SW480 (cell line): ENCODE measurements at places on chromosomes 5 and 9.
A peak's percentile ranks its signal among the peaks of the same experiment; 100 is the strongest.

DNA sequence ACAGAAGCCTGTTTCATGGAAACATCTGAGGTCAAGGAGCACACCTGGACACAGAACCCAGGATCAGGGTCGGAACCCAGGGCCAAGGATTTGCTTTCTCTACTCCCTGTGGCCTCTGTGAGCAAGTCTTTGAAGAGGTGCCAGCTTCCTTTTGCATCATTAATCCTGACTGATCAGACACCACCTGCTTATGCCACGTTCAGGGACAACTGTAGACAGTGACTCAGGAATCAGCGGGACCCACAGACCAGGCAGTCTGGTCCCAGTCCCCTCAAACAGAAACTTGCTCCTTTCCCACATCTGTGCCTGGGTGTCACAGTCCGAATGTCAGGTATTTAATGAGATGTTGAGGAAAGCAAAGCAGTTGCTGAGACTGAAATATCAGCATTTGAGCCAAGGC lies 154.8 kb downstream of the SGCD start:
- no peak for DNase-seq

GRCh38 chr5:9691261-9691660 lies 61.1 kb upstream of the TAS2R1 start:
- DNase-seq = no peak

DNA sequence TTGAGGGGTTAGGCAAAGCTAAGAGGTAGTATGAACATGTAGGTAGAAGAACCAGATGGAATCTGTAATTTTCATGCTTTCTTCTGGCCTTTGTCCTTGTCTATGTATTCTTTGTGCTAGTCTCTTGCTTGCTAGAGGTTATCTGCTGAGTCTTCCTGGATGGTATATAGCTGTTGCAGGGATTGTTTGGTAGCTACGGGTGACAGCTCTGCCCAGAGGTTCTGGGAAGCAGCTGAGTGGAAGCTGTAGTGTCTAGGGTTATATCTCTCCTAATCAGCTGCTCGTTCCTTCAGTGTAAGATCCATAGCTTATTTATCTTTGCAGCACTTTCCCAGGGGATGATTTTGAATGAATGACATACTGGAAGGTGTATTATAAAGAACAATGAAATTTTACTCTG lies 100.3 kb downstream of the ATG10 start:
- DNase-seq = no peak

DNA sequence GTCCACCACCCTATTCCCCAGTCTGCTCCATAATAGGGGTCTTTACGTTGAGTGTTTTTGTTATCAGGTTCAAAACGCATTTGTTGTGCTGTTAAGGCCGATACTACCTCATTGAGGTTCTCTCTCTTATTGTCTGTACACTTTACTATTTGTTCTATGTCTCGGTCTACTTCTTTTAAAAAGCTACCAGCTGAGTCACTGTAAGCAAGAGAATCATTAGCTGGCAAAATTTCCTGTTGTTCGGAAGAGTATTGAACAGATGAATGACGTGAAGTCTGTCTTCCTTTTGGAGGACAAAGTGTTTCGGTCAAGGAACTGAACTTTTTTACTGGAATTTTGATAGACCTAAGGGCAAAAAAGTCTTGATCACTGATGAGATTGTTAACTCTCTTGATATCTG lies 10.3 kb downstream of the LYSMD3 start:
- no peak for DNase-seq

DNA sequence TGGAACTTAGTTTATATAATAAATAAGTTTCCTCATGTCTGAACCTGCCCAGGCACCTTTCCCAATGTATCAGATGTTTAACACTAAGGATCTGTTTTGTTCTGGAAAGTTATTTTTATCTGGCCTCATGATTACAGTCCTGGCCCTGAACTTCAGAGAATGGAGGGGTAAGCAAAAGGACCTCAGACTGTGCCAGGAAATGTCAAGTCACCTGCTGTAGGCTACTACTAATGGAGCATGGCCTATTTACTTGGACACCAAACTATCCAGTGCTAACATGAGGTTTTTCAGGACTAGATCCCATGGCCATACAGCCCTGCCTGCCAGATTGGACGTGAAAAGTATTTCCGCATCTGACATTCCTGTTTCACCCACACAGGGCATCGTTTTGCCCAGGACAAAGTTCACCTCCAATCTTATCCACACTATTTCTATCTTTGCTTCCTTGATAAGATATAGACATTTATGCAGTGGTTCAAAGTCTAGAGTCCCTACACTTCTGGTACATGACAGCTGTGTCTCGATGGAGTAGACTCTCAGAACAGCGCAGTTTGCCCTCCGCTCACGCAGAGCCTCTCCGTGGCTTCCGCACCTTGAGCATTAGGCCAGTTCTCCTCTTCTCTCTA lies at the start of gene BTNL8:
Gene BTNL8 (plus strand): TSS at position 539 of the 626 bp plus-strand sequence. CDS start 152 bp downstream, outside the sequence.
- DNase-seq = no peak

- no peak for DNase-seq
These were observed 304.4 kb downstream of the MAN2A1 start for GRCh38 chr5:109994135-109994534.

GRCh38 chr5:112641515-112642110 lies 96.1 kb upstream of the APC start:
- DNase-seq = no peak

DNA sequence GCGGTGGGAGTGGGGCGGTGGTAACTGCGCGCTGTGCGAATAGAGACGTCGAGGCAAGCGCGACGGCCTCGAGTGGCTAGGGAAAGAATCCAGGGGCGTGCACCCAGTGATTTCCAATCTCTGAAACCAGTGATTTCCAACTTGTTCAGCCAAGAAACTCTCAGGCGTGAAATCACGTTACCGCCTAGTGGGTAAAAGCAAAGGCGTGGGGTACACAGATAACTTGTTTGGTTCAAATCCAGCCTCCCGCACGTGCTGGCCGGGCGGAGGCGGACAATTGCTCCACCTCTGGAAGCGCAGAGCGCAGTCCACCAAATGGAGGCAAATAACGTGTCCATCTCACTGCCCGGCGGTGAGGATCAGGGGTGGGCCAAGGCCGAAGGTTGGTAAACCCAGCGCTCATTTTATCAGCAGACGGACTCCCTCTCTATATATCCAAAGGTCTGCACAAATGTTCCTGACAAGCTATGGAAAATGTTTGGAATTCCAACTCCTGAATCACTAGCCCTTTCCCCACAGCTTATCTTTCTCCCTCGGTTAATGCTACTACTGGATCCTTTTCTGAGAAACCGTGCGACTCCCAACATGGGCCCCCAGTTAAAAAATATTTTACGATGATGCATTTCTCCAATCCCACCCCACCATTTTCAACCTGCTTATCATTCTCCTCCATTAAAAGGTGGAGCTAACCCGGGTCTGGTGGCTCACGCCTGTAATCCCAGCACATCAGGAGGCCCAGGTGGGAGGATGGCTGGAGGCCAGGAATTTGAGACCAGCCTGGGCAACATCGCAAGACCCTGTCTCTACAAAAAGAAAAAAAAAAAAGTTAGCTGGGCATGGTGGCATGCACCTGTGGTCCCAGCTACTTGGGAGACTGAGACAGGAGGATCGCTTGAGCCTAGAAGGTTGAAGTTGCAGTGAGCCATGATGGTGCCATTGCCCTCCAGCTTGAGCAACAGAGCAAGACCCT lies 950 bp upstream of the FNBP1 start:
- no peak for DNase-seq

GRCh38 chr5:59206132-59206581 lies 623.3 kb downstream of the RAB3C start:
- no peak for DNase-seq

DNA sequence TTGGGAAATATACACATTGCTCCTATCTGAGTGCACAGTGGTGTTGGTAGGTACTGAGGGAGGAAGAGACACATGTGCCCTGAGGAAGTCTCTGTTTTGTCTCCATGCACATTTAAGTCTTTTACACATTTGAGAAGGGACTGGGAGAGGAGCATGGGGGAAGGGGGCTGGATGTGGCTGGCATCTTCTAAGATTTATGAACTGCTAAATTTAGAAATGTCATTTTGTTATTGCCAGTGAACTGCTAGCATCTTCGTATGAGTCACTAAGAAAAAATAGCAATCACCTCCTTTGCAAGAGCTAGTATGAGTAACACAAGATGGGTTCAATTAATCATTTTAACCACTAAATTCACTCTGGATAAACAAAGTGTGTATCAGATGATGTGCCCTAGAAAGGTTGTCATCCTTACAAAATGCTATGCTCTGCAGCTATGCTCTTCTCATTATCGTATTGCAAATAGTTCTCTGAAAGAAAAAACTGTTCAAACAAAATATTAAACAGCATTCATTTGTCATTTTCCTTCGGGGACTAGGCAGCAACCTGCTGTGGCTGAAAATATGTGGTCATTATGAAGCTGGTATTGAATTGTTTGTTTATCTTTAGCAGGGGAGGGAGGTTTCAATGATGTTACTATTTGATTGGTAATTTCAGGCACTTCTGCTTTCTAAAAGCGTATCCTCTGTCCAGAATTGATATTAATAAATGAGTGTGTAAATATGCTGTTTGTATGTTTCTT lies 236.5 kb downstream of the DMRTA1 start:
- no peak for DNase-seq

DNA sequence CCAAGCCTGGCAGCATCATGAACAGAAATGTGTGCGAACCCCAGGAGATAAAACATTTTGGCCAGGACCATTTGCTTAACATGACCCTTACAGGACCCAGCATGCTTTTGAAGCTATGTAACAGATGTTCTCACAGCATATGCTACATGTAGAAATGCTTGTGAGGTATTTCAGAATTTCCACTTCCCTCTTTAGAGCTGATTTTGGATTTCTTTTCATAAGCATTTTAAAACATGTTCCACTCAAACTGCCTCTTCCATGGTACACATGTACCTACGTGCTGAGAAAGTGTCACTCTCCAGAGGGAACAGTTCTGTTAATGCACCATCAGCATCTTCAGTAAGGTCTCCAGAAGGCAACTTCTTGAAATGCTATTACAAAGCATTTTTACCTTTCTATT lies 15.7 kb upstream of the TSSK1B start:
- DNase-seq = no peak

- DNase-seq = peak; percentile 33
These were observed 145.3 kb downstream of the MACROH2A1 start for GRCh38 chr5:135253601-135254178.
